GM19239 (cell line): ENCODE measurements at places on chromosomes 2 and 18.

DNA sequence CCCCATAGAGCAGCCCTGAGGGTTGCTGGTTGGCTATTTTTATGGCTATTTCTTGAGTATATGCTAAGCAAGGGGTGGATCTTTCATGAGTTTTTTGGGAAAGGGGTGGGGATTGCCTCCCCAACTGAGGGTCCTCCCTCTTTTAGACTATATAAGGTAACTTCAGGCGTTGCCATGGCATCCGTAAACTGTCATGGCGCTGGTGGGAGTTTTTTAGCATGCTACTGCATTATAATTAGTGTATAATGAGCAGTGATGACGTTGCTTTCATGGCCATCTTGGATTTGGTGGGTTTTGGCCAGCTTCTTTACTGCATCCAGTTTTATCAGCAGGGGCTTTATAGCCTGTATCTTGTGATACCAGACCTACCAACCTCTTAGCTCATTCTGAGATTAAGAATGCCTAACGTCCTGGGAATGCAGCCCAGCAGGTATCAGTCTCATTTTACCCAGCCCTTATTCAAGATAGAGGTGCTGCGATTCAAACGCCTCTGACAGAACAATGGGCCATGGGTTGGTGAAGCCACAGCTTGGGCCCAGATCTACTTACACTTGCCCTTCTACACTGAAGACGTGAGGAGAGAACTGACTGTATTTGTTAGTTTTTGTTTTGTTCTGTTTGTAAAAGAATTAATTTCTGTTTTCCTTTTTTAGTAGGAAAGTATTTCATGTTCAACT lies 53.8 kb upstream of the TMEM163 start:
- no peak for DNase-seq

DNA sequence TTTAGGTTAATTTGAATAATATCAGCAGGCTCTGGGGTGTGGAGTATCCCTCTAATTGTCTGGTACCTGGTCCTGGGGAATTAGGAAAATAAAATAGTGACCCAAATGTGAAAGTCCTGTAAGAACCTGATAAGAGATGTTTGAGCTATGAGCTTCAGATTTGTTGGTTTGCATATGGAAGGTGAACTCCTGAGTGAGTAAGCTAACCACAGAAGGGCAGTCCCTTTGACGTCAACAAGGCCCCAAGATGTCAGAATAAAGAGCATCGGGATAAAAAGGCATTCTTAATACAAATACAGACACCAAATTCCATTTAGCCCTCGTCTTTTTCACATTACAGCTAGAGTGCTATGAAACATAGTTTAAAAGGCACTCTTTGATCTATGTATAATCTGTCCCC lies 1366.3 kb upstream of the TMEFF2 start:
- no peak for DNase-seq

DNA sequence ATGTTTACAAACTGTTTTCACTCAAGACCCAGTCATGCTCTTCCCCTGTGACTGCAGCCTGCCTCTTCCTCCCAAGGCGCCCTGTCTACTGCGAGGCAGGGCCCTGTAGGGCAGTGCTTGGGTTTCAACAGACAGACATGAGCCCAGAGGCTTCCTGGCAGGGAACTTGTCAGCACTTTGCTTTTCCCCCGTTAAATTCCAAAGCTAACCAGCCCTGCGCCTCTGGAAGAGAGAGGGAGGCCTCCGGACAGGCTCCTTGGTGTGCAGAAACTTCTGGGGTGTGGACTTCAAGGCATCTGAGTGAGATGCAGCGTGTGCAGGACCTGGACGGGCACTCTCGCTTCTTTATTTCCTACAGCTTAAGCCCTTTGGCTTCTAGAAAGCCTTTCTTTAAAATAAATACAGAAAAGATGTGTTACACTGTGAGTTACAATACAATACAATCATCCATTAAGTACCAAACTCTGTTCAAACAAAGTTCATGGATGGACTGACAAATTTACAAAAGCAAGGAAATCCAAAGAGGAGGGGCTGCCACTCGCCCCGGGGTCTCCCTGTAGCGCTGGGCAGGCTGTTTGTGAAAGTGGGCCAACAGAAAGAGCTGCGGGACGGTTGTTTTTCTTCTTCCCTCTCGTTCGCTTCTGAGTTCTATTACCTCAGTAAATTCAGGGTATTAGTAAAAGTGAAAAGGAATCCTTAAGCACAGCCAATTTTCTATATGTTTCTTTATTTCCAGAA lies 8.8 kb upstream of the ZNF516 start:
- no peak for DNase-seq

- no peak for DNase-seq
Measured at GRCh38 chr2:177691177-177691576, 298.6 kb downstream of the AGPS start.

- DNase-seq: no peak
Measured at GRCh38 chr18:22933966-22934423, 867 bp downstream of the RBBP8 start.

GRCh38 chr2:84314250-84314649 lies 144.8 kb downstream of the SUCLG1 start:
- no peak for DNase-seq

GRCh38 chr2:199019898-199020507 lies 437.7 kb downstream of the SATB2 start:
- no peak for DNase-seq

GRCh38 chr2:46674488-46674887 lies 195.1 kb downstream of the TMEM247 start:
- no peak for DNase-seq

- no peak for DNase-seq
Measured at GRCh38 chr2:237590272-237591140, at the start of gene RAB17. RAB17 (minus strand) TSS chr2:237590734; CDS start chr2:237586154, 4,580 bp downstream.

GRCh38 chr2:43896906-43897305 lies 58.1 kb downstream of the ABCG8 start:
- DNase-seq: no peak

DNA sequence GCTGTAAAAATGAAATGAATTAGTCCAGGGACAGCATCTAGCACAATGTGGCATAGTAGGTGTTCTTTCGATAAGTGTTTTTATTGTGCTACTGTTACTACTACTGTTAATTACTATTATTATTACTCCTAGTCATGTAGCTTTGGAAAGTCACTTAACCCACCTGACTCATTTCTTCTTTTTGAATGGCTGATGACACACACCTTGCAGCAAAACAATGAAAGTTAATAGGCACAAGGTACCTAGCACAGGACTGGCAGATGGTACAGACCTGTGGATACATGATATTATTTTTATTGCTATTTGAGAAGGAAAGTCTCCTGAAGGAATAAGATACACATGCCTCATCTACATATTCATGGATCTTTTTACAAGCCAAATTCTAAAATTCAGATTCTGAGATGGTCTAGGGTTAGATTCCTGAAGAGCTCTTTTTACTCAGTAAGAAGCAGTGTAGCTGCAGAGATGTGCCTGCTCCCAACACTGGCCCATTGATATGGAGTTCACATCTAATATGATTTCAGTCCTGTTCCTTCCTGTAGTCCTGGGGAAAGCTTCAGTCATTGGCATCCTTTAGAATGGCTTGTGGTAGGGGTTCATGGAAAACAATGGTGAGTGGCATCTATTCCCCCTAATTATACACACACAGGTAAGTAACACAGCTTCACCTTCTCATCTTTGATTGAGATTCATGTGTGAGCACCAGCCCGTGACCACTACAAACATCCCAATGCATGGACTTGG lies 7.9 kb upstream of the ERMN start:
- no peak for DNase-seq

DNA sequence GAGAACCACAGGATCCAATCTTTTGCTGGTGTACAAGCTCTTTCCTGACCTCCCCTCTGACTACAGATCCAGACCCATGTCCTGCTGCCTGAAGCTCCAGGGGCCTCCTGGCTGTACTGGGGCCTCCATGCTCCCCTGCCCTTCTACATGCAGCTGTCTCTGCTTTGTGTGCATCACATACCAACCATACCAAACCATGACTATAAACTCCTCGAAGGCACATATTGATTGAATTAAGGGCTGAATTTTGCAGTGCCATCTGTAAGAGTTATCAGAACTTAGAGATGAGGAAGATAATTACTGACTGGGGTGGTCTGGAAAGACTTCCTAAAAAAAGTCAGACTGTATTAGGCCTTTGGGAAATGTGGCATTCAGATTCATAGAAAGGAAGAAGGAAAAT lies 139.9 kb upstream of the CXCR4 start:
- DNase-seq: no peak

DNA sequence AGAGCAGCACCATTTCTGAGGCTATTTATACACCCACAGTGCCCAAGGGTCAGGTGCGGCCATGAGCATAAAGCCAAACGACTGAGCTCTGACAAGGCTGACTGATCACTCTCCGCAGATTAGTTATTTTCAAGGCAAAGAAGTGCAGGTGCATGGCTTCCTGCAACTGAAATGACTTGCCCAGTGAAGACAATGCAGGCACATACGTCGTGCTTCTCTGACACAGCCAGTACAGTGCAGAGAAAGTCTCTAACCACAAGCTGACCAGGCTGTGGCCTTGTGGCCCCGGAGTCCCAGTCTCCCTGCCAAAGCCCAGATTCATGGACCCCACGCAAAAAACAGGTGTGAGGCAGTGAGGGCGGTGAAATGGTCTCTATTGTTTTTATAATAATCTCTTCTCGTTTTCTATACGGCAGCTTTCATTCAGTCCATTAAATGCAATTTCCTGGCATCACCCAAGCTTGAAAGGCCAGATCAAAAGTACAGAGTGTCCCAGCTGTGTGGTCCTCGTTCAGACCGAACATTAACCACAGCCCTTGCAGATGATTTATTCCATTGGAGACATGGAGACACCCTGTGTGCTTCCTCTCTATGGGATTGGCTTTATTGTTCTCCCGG lies 447.0 kb upstream of the ID2 start:
- DNase-seq: peak; percentile 54

DNA sequence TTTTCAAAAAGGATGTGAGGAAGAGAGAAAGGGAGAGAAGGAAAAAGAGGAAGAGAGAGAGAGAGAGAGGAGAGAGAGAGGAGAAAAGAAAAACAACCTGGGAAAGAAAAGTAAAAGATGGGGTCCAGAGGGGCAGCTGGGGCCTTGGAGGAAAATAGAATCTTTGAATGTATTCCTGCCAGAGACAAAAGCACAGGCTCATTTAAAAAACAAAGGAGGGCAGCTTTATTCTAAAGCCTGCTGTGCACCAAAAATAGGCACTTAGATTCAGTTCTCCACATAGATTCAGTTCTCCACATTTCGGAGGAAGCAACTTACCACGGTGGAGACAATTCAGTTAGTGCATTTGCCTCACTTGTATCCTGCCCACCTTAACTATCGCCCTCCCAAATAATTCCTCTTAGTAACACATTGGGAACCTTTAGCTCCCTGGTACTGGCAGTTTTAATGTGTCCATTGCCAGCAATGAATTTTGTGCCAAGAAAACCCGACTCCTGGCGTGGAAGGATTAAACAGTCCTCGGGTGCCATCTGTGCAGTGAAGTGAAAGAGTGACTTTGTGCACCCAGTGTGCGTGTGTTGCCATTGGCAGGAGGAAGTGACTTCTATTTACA lies 71.3 kb downstream of the DPP4 start:
- DNase-seq: no peak

- no peak for DNase-seq
Measured at GRCh38 chr2:64770781-64771334, 117.1 kb upstream of the SERTAD2 start.

DNA sequence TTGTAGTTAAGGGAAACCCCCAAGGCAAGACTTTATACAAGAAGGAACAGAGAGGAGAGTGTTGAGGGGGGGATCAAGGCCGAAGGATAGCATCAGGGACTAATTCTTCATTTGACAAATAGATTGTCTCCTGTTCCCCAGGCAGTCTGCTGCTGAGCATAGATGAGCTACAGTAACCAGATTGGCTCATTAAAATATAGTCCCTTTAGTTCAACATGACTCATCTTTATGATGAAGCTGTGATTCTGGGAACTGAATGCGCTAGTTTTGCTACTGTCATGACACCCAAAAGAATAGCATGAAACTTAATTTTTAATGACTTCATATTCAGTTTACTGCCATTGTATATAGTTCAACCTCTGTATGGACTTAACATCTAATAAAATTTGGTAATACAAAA lies 35.5 kb downstream of the TMEFF2 start:
- no peak for DNase-seq

GRCh38 chr2:4486971-4487370 lies 783.6 kb downstream of the DCDC2C start:
- DNase-seq: no peak
